Bronchus fibroblast of lung (primary cell): ENCODE measurements at places on chromosomes 16 and 17. TPM values are rescaled to one million over a fixed set of nuclear protein-coding genes. Genes with fewer than 3 reads are reported as not detected.

The SLC5A10 gene
- not detected in 2 replicates for total RNA-seq

The PIRT gene
- not detected in 2 replicates for total RNA-seq

The TSR1 gene
- 57.4 and 60.2 TPM in 2 replicates for total RNA-seq

The CPPED1 gene
- 3.4 TPM in 2 replicates for total RNA-seq

The WNK4 gene
- total RNA-seq, result 0.74 and 1.7 TPM in 2 replicates

The ADORA2B gene
- 17.1 and 22.1 TPM in 2 replicates for total RNA-seq

The SLC47A1 gene
- 0.15 and 0.34 TPM in 2 replicates for total RNA-seq

The SIRT7 gene
- total RNA-seq, result 14.0 and 15.0 TPM in 2 replicates
